ENCODE measurements at places on chromosomes 16 and 17. TPM values are rescaled to one million over a fixed set of nuclear protein-coding genes. Genes with fewer than 3 reads are reported as not detected.

TSEN54 gene
- total RNA-seq = 65.8 TPM

FBXW10B gene
- total RNA-seq = 2.8 TPM

IL34 gene
- 187 TPM for total RNA-seq

KCNJ2 gene
- total RNA-seq = 5.5 TPM

TEKT1 gene
- total RNA-seq = not detected

ENO3 gene
- total RNA-seq = 3.1 TPM

DNA sequence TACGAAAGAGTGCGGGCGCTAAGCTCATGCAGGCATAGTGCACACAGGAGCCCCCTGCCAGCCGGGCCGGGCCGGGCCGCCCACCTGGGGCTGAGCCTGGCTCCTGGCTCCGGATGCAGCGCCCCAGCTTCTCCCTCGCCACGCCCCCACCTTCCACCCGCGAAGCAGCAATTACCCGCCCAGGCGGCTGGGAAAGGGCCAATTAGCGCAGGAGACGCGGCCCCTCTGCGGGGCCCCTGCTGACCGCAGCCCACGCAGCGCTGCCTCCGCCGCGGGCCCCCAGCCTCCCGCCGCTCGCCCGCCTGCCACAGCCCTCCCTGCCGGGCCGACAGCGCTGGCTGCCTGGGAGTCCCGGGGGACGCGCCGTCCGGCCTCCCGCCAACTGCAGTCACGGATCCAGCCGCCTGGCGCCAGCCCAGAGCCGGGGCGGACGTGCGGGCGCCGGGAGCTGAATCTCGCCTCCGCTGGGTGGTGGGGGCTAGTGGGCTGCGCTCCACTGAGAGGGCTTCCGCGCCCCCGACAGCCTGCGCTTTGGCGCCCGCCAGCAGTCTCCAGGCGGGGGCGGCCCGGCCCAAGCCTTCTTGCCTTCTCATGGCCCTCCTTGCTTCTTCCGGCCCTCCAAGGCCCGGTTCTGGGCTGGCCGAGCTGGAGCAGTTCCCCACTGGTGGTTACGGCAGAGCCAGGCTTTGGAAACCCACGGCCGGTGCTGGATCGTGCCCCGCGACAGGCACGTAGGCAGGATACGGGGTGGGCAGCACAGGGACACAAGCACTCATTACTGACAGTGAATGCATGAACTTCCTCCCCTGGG is 14.9 kb upstream of the CBFB start:
- no peaks in the 10 kb centered on the region for H3K36me3 ChIP-seq
- peak overlapping the region; percentile 62 for H3K4me3 ChIP-seq
- DNase-seq = no peak
- H3K4me1 ChIP-seq = peaks cover 19% of the 10 kb centered on the region
- no peaks in the 10 kb centered on the region for H3K27me3 ChIP-seq

GRCh38 chr17:59431601-59432000 is 100.1 kb downstream of the YPEL2 start:
- H3K27me3 ChIP-seq = no peaks in the 10 kb centered on the region
- H3K4me3 ChIP-seq = no peak overlapping the region
- no peak overlapping the region for H3K27ac ChIP-seq

GRCh38 chr16:86505899-86506864 is 4.1 kb upstream of the FOXF1 start:
- no peak for DNase-seq
- H3K4me3 ChIP-seq = peak overlapping the region; percentile 15
- no peaks in the 10 kb centered on the region for H3K36me3 ChIP-seq
- H3K4me1 ChIP-seq = peaks cover 56% of the 10 kb centered on the region

GRCh38 chr16:88601313-88602036 is 31.3 kb downstream of the ZC3H18 start:
- H3K27me3 ChIP-seq = no peaks in the 10 kb centered on the region
- H3K36me3 ChIP-seq = peaks cover 61% of the 10 kb centered on the region
- no peak overlapping the region for H3K4me3 ChIP-seq
- no peak for DNase-seq
- H3K4me1 ChIP-seq = peaks cover 20% of the 10 kb centered on the region

DNA sequence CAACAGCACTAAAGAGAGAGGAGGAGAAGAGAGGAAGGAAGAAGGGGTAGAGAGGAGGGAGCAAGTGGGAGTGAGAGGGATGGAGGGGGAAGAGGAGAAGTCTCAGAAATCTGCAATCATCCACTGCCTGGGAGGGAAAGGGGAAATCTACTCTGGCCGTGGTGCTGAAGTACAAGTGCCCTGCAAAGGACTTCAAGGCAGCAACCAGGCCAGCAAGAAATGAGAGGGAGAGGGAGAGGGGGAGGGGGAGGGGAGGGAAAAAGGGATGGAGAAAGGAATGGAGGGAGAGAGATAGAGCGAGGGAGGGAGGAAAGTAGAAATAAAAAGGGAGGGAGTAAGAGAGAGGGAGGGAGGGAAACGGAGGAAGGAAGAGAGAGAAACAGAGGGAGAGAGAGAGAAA is 130.8 kb upstream of the EEF2KMT start:
- H3K36me3 ChIP-seq = no peaks in the 10 kb centered on the region
- peaks cover 4% of the 10 kb centered on the region for H3K27me3 ChIP-seq
- H3K4me1 ChIP-seq = no peaks in the 10 kb centered on the region

- peaks cover 15% of the 10 kb centered on the region for H3K27me3 ChIP-seq
- no peaks in the 10 kb centered on the region for H3K36me3 ChIP-seq
- no peak for DNase-seq
- H3K4me3 ChIP-seq = no peak overlapping the region
- H3K4me1 ChIP-seq = no peaks in the 10 kb centered on the region
- no peak overlapping the region for H3K27ac ChIP-seq
Observed at GRCh38 chr17:39813631-39814030, 50.5 kb downstream of the IKZF3 start.

DNA sequence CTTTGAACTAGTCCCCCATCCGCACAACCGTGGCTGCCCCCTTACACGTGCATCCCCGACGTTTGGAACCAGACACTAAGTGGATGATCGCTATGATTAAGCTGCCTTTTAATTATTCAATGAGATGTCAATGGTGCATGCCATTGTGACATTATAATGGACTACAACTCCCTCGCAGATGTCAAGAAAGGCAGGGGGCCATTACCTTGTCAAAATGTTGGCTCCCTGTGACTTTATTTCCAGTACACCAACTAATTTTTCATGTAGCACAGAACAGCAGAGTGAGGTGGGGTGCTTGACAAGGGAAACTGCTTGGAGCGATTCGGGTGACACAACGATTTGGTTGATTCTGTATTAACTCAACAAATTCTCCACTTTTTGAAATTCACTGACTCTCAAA is 26.5 kb downstream of the ASIC2 start:
- H3K4me3 ChIP-seq = no peak overlapping the region
- H3K4me1 ChIP-seq = no peaks in the 10 kb centered on the region

- no peak overlapping the region for H3K27ac ChIP-seq
- H3K4me1 ChIP-seq = peaks cover 86% of the 10 kb centered on the region
- peaks cover 47% of the 10 kb centered on the region for H3K36me3 ChIP-seq
- DNase-seq = no peak
- H3K4me3 ChIP-seq = no peak overlapping the region
- no peaks in the 10 kb centered on the region for H3K27me3 ChIP-seq
Observed at GRCh38 chr17:42672038-42672437, 4.8 kb downstream of the PLEKHH3 start.

- no peaks in the 10 kb centered on the region for H3K27me3 ChIP-seq
- DNase-seq = no peak
- H3K4me3 ChIP-seq = no peak overlapping the region
- H3K36me3 ChIP-seq = no peaks in the 10 kb centered on the region
- no peak overlapping the region for H3K27ac ChIP-seq
Observed at GRCh38 chr17:59800530-59800942, 92.2 kb downstream of the TUBD1 start.

GRCh38 chr16:71247478-71247877 is 17.0 kb upstream of the HYDIN start:
- H3K27me3 ChIP-seq = no peaks in the 10 kb centered on the region
- H3K4me1 ChIP-seq = no peaks in the 10 kb centered on the region
- no peak for DNase-seq
- H3K27ac ChIP-seq = no peak overlapping the region

All from suprapubic skin (tissue), 4 donors.